RCC 7860 (cell line): ENCODE measurements at places on chromosomes 7 and 10.

DNA sequence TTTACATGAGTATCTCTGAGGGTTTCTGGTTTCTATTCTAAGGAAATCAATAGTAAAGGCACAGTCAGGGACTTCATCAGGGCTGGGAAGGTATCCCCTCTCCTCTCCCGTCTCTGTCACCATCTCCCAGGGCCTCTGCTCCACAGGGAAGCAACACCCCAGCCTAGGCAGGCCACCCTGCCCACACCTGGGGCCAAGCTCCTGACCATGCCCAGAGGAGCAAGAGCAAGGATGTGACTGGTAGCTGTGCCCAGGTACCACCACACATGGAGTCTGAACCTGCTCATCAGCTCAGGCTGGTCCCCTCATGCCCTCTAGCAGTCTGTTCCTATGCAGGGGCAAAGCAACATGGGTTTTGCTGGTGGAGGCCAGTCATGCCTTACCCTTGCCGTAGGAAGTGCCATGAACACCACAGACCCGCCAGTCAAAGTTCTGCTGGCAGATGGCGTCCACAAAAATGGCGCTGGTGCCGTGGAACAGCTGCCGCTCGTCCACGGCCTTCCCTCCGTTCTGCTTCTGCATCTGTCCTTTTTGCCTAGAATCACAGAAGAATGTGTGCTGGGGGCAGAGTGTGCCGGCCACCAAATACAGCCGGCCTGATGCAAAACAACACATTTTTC, 36.8 kb downstream of the PARP12 start:
- no peak for DNase-seq

GRCh38 chr10:92662848-92663247, 26.9 kb upstream of the HHEX start:
- no peak for DNase-seq

DNA sequence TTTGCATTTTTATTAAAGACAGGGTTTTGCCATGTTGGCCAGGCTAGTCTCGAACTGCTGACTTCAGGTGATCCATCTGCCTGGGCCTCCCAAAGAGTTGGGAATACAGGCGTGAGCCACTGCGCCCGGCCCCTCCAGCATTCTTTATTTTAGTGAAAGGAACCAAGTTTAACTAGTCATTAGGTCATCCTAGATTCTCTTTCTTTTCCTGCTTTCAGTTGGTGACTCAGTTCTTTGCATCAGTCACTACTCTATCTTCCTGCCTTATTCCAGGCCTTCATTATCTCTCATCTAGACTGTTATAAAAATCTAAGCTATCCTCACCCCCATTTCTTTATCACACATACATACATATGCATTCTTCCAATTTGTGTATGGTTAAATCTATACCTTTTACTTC, 63.7 kb downstream of the PRSS58 start:
- DNase-seq, result peak; percentile 42

DNA sequence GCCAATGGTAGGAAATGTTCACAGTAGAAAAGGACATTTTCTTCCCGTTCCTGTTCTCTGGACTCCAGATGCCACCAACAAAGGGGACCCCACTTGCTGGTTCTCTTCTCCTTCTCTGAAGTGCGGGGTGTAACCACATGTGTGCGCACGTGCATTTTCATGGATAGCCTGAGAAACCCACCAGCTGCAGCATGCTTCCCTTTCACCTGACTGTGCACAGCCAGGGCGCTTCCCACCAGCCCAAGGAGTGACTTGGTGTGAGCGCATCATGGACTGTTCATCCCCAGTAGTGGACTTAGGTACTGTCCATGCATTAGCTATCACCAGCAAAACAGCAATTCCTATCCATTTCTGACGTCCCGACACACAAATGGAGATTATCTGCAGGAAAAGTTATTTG, 29.6 kb upstream of the DPYSL4 start:
- no peak for DNase-seq

DNA sequence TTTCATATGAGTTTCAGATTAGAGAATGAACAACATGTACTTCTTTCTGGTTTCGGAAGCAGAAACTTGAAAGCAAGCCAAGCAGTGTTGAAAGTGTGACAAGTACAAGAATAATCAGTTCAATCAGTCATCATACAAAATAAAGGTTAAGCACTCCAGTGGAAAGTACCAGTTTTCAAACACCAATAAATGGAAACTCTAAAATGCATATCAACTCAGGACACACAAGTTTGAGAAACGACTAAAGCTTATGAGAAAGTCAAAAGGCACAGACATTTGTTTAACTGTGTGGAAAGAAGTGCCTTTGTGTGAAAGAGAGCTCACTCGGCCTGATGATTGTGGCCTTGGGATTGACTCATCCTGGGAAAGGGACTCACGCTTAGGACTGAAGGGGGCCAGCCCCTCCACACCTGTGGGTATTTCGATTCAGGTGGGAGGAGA, 60.6 kb upstream of the AKR1C1 start:
- no peak for DNase-seq

DNA sequence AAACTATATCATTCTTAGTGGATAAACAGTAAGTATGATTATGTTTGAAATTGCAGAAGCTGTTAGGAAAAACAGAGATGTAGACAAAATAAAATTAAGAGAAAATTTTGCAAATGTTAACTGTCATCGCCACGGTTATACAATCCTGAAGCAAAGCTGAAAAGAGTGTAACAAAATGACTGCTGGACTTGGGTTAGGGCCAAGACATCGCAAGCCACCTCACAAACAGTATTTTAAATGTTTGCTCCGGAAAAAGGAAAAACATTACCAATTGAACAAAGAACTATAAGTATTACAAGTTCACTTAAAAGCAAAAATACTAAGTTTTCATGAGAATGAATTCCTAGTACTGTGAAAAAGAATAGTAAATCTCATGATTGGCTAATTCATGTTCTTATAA, 60.0 kb downstream of the FAM13C start:
- DNase-seq, result no peak
